ENCODE measurements at places on chromosomes 11 and 22. TPM values are rescaled to one million over a fixed set of nuclear protein-coding genes. Genes with fewer than 3 reads are reported as not detected.

The OR52I2 gene
- not detected for total RNA-seq

The PTPRCAP gene
- 137 TPM for total RNA-seq

The C11orf91 gene
- not detected for total RNA-seq

The CARD10 gene
- total RNA-seq: not detected

The CCDC15 gene
- 1.4 TPM for total RNA-seq

The GLYAT gene
- total RNA-seq: not detected

The CD3D gene
- 122 TPM for total RNA-seq

The RAB36 gene
- not detected for total RNA-seq

The FOXRED1 gene
- total RNA-seq: 6.1 TPM

The UBASH3B gene
- total RNA-seq: 16.3 TPM

The RASSF10 gene
- total RNA-seq: not detected

The XRCC6 gene
- 210 TPM for total RNA-seq

The PGGHG gene
- 85.2 TPM for total RNA-seq

The JAML gene
- 90.4 TPM for total RNA-seq

The GRM5 gene
- not detected for total RNA-seq

The PATE3 gene
- not detected for total RNA-seq

The NLRP10 gene
- not detected for total RNA-seq

The GLYATL2 gene
- total RNA-seq: 0.42 TPM

The SORL1 gene
- 216 TPM for total RNA-seq

The SMIM38 gene
- 0.31 TPM for total RNA-seq

The CREBZF gene
- 55.2 TPM for total RNA-seq

The MS4A6E gene
- not detected for total RNA-seq

The C11orf21 gene
- 17.3 TPM for total RNA-seq

The PIK3IP1 gene
- 608 TPM for total RNA-seq

The SLC17A6 gene
- not detected for total RNA-seq

The SEC14L6 gene
- total RNA-seq: not detected

The OR2D2 gene
- 0.10 TPM for total RNA-seq

The SCGB1C1 gene
- not detected for total RNA-seq

The RASL10A gene
- 0.21 TPM for total RNA-seq

The ABTB2 gene
- total RNA-seq: 2.3 TPM
